ENCODE measurements at places on chromosomes 16 and 17. TPM values are rescaled to one million over a fixed set of nuclear protein-coding genes. Genes with fewer than 3 reads are reported as not detected.

- no peak for DNase-seq
These were observed 3.8 kb upstream of the HOXB2 start for GRCh38 chr17:48548523-48549280.

C17orf107 gene
- total RNA-seq: 1.7 TPM

NPIPB13 gene
- 0.25 TPM for total RNA-seq

DNA sequence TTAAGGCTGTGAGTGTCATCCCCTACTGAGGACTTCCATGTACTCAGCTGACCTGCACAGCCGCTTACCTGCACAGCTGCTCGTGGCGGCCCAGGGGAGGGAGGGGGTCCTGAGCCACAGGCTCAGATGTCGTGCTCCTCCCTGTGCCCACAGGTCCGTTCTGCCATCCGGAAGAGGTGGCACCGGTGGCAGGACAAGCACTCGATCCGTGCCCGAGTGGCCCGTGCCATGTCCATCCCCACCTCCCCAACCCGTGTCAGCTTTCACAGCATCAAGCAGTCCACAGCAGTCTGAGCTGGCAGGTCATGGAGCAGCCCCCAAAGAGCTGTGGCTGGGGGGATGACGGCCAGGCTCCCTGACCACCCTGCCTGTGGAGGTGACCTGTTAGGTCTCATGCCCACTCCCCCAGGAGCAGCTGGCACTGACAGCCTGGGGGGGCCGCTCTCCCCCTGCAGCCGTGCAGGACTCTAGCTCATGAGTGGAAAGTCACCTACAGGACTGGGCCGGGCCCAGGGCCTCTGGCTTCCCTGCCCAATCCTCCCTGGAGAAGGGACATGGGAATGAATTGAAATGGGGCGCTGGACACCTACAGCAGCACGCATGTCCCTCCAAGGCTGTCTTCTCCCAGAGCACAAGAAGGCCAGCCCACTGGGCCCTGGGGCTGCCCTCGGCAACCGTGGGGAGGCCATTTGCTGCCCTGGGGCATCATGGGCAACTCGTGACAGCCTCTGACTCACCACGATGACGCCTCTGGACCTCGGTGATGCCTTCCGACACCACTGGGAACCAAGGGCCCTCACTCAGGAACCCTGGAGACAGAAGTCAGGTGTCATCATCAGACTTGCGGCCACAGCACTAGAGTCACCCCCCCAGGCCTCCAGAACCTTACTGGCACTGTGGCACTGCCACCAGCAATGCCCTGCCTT is 9.9 kb upstream of the SPPL2C start:
- no peak for DNase-seq

GRCh38 chr16:17829811-17830210 is 359.1 kb upstream of the XYLT1 start:
- no peak for DNase-seq

DNA sequence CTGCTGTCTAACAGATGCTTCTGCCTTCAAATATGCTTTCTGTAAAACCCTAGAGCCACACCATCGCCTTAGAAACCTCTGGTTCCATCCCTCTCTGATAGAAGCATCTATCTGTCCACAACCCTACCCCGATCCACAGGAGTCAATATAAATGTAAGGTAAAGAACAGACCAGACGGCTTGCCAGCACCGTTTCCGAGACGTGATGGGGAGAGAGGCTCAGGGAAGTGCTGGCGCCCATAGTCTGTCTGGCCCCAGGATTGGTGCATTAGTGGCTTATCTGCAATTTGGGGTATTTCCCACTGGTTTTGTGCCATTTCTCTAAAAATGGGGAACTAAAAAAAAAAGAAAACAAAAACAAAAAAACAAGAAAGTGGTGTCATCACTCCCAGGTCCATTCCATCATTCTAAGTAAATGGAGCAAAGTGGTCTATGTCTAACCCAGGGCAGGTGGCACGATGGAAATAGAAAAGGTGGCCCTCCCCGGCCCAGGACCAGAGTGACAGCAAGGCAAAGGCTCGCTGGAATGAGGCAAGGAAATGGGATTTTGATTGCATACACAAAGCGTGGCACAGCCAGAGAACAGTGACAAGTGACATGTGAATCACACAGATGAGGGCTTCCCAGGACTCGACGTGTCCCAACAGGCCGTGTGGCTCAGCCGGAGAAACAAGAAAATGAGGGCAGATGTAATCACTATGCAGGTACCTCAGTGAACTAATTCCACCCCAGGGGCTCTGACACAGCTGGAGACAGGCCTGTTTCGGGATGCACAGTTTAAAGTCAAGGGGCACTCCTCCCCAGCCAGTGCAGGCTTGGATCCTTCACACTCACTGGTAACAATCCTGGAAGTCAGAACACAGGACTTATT is 125.6 kb downstream of the GAS7 start:
- no peak for DNase-seq

CLDN9 gene
- not detected for total RNA-seq

- no peak for DNase-seq
These were observed 27.6 kb upstream of the PITPNA start for GRCh38 chr17:1590029-1590746.

- DNase-seq: no peak
These were observed 35.1 kb downstream of the SLC6A2 start for GRCh38 chr16:55690841-55691240.

GRCh38 chr16:51163366-51163765 is 12.3 kb upstream of the SALL1 start:
- no peak for DNase-seq

- DNase-seq: no peak
These were observed 1.2 kb downstream of the NAGLU start for GRCh38 chr17:42537156-42537805.

DNA sequence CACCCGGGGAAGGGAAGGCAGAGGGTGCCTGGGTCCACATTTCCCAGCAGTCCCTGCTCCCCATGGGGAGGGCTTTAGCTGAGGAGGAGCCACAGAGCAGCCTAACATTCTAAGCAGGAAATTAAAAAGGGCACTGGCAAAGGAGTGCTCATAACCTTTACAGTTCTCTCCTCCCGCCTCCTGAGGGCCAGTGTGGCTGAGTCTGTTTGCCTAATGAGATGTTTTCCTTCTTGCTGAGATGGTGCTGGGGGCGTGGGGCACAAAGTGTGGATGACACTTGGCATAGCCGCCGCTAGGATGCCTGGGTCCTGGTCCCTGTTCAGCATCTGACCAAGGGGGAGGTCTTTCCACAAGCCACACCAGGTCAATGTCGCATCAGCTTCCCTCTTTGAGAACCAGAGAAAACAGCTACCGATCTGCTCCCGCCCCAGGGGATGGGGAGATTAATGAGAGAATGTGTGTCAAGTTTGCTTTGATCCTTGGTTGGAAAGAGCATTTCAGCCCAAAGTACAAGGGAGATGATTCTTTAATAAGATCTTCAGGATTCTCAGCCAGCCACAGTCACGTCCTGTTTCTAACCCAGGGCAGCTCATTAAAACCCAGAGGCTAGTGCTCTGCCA is 5.8 kb downstream of the KIF18B start:
- DNase-seq: no peak

KCNJ12 gene
- total RNA-seq: 2.2 TPM

PITPNM3 gene
- total RNA-seq: 8.6 TPM

GRCh38 chr17:39709319-39709997 is 9.6 kb downstream of the ERBB2 start:
- no peak for DNase-seq

GRCh38 chr16:71474864-71475263 is 12.8 kb upstream of the ZNF23 start:
- no peak for DNase-seq

GRCh38 chr16:50599494-50599893 is 51.3 kb downstream of the NKD1 start:
- DNase-seq: no peak

SLC13A2 gene
- total RNA-seq: not detected

GRCh38 chr16:55571-56136 is 2.0 kb downstream of the SNRNP25 start:
- DNase-seq: no peak

VAMP2 gene
- total RNA-seq: 35.6 TPM

DNA sequence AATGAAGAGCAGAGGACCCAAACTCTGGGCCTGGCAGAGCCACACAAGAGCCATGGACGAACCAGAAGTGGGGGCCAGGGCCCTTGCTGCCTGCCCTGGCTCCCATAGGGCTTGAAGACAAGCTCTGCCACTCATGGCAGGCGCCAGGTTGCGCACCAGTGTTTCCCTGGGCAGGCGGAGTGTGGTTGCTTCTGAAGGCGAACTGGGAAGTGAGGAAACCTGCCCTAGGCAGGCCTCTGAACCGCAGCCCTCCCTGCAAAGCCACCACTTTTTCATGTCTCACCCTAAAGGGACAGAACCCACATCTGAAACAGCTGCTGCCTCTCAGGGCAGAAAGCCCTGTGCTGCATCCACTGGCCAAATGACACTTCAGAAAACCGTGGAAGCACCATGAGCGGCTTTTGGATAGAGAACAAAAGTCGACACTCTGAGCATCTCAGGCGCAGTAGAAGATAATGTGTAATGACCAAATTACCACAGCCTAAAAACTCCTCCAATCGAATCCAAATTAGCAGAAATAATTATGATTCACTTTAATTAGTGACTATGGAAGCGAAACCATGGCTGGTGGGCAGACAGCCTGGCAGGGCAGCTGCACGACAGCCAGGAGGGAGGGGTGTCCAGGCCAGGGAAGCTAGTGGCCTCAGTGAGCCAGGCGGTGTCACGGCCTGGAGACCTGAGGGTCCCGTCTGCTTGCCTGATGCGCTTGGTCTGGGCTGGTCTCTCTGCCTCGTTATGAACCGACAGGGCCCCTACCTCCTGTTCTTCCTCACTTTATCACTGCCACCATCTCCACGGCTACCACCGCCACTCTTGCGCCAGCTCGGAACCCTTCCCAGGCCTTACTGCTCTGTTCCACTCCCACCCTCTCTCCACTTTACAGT is 59.1 kb downstream of the PRMT7 start:
- DNase-seq: no peak

- no peak for DNase-seq
These were observed 19.4 kb downstream of the PLCG2 start for GRCh38 chr16:81798311-81799137.

TNP2 gene
- total RNA-seq: not detected

- no peak for DNase-seq
These were observed 44.0 kb downstream of the NLK start for GRCh38 chr17:28086519-28086918.

DNA sequence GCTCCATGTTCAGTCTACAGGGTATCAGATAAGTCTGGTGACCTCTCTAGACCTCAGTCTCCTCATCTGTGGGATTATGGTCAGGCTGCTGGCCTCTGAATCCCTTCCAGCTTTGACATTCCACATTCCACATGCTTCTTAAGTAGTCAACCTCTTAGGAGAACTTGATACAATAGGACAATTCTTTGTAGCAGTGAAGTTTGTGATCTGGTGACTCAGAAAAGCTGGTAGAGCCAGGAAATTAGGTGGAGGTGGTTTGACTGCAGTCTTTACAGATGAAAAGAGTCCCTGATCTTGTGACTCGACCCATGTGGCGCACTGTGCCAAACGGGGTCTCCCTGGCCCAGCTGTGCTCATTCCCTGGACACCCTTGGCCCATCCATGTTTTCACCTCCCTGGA is 147.8 kb downstream of the NTN1 start:
- DNase-seq: no peak

SLC6A2 gene
- total RNA-seq: 9.6 TPM

ENPP7 gene
- total RNA-seq: not detected

- DNase-seq: no peak
These were observed 13.7 kb downstream of the ALOX12B start for GRCh38 chr17:8073627-8074484.

- no peak for DNase-seq
These were observed 81.3 kb downstream of the COX10 start for GRCh38 chr17:14150619-14151018.

GRCh38 chr17:9020824-9021157 is 519 bp upstream of the NTN1 start:
- DNase-seq: no peak

COX11 gene
- 44.0 TPM for total RNA-seq

- no peak for DNase-seq
These were observed 18.0 kb upstream of the ASGR2 start for GRCh38 chr17:7132511-7133094.

CDH3 gene
- total RNA-seq: 35.4 TPM

GRCh38 chr17:27504188-27504995 is 48.1 kb downstream of the KSR1 start:
- no peak for DNase-seq

- DNase-seq: no peak
These were observed 358.8 kb upstream of the CCL2 start for GRCh38 chr17:33896263-33896662.

ABCA3 gene
- total RNA-seq: 5.4 TPM

DNA sequence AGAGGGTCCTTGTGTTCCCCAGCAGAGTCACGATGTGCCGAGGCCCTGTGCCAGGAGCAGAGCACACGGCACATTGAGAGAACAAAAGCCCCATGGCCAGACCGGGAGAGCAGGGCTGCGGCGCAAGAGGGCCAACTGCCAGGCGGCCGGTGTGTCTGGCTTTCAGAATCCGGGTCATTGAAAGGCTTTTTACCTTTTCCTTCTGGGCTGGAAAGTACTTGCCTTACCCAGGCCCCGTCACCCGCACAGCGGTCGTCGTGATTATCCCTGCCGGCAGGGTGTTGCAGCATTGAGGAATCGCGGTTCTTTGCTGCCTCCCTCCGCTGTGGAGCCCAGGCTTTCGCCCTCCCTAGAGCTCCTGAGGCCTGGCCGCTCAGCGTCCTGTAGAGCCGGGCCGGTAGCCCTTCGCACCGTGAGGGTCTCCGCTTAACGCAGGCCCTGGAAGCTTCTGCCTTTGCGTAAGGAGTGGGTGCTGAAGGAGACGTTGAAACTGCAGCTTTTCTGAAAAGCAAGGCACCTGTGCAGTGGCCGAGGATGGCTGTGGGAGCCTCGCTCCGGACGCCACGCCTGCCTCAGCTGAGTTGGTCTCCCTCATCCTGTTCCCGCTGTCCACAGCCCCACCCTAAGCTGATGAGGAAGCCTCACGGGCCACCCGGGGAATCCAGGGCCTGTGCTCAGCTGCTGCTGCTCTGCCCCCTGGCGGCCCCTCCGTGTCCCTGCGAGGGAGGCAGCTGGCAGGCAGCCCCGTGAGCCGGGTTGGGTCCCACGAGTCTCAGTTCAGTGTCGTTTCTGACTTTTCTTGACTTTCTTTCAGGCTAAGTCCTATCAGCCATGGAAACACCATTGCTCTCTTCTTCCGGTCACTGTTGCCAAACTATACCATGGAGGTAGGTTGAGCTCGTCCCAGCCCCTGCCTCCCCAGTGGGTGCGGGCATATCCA is 8.6 kb upstream of the MC1R start:
- DNase-seq: no peak

DNA sequence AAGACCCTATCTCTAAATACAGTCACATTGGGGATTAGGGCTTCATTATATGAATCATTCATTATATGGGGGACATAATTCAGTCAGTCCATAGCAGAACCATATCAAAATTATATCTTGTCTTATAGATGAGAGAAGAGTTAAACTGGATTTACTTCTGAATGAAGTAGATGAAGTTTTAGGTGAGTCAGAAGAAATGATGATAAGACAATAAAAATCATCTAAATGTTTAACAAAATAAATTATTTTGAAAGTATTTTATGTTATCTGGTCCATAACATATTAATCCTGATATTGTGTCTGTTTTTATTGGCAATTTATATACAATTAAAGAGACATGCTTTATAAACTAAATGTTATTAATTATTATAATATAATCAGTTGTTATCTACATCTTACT is 76.9 kb upstream of the EFCAB3 start:
- DNase-seq: no peak

All from vagina (tissue), 2 donors.